Mesothelial cell of epicardium (in vitro differentiated cells): ENCODE measurements at places on chromosomes 5 and 9. TPM values are rescaled to one million over a fixed set of nuclear protein-coding genes. Genes with fewer than 3 reads are reported as not detected.

GRCh38 chr5:94562327-94562971, 56.0 kb downstream of the KIAA0825 start:
- DNase-seq, result no peak

DNA sequence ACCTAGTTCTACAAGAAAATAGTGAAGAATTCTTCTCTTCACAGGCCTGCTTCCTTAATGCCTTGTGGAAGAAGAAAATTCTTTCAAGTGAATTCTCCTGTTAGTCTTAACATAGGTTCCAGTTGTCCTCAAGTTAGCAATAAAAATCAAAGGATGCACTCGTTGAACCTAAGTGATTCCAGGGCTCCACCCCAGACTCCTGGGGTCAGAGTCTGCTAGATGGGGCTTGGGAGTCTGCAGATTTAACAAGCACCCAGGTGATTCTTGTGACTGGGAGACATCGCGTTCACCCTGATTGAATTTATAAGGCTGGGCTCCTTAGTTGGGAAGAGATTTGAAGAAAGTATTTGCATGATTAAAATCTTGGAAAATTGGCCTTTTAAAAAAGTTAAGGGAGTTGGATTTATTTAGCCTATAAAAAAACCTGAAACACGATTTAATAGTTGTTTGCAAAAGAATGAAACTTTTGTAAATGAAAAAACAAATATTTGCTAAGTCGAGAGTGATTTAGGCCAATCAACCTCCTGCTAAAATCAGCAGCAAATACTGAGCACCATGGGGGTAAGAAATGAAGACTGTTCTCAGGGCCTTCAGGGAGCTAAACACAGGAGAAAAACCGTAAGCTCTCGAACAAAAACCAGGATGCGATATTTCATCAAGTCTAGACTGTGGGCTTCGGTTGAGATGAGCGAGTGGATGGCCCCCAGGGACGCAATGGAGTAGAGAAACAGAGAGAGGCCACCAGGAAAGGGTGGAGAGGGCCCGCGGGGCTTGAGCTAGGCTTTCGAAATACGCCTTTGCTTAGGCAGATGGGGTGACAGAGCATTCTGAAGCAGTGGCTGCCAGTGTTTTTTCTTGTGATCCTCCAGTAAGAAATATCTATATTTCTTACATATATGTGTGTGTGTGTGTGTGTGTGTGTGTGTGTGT, 86.9 kb upstream of the TTC23L start:
- no peak for DNase-seq

ANKHD1 gene
- 121 to 129 TPM (median 128 TPM) in 3 replicates for total RNA-seq

SPINK6 gene
- not detected in 3 replicates for total RNA-seq

ARRDC3 gene
- total RNA-seq, result 43.8 to 49.9 TPM (median 45.9 TPM) in 3 replicates
